ENCODE measurements at places on chromosomes 7 and 10.

DNA sequence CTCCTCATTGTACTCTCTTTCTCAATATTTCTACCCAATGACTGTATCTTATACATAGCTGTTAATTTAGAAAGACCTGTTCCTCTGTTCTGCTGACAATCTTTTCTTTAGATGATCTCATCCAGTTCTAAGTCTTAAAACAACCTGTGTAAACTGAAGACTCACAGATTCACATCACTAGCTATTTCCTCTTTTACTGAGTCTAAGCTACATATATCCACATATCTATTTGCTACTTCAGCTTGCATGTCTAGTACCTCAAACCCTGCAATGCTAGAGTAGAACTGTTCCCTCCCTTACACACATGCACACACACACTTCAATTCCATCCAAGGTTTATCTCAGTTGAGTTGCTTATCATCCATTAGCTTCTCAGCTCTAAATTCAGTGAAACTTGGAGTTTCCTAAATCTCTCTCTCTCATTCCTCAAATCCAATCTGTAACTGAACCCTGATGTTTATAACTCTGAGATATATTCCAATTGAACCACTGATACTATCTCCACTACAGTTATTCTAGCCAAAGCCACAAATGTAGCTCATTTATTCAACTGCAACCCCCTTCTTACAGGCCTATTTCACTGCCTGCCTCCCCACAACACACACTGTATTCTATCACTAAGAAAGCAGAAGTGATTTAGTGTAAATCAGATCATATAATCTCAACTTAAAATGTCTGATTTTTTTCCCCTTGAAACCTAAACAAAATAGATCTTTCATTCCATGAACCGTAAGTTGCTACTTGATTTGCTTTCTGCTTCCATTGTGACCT, 1036.8 kb upstream of the POT1 start:
- no peak for DNase-seq

GRCh38 chr7:63376873-63377272, 621.8 kb upstream of the ZNF722 start:
- no peak for DNase-seq

GRCh38 chr7:2938514-2939192, 94.5 kb upstream of the GNA12 start:
- DNase-seq: no peak

DNA sequence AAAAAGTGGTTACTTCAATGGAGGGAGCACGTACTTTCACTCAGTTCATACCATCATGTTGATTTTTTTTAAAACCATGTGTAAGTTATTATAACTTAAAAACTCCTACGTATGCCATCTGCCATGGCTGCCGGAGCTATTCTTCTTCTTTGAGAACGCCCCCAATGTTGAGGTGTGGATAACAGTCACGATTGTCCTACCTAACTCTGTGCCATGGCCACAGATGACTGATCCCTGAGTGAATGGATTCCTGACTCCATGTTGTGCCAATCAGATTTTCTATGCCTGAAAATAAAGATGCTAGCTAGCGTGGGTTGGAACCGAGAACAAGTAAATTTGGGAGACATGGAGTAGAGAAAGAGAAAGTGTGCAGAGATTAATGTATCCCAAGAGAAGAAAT, 5.3 kb downstream of the MCMBP start:
- DNase-seq: no peak

GRCh38 chr7:28955356-28955717, 2.8 kb downstream of the TRIL start:
- no peak for DNase-seq

DNA sequence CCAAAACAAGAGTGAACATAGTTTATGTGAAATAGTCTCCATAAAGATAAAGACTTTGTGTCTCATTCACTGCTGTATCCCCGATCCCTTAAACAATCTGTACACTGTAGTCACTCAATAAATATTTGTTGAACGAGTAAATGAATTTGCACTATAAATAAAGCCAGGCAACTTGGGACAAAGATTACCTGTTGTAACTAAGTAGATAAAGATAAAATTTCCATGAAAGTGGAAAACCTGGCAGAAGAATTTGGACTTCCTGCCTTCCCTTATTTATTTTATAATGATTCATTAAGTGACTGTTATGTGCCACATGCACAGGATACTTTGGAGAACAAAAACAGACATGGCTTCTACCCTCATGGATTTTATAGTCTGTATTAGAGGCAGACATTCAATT, 277.7 kb upstream of the KAT6B start:
- no peak for DNase-seq

DNA sequence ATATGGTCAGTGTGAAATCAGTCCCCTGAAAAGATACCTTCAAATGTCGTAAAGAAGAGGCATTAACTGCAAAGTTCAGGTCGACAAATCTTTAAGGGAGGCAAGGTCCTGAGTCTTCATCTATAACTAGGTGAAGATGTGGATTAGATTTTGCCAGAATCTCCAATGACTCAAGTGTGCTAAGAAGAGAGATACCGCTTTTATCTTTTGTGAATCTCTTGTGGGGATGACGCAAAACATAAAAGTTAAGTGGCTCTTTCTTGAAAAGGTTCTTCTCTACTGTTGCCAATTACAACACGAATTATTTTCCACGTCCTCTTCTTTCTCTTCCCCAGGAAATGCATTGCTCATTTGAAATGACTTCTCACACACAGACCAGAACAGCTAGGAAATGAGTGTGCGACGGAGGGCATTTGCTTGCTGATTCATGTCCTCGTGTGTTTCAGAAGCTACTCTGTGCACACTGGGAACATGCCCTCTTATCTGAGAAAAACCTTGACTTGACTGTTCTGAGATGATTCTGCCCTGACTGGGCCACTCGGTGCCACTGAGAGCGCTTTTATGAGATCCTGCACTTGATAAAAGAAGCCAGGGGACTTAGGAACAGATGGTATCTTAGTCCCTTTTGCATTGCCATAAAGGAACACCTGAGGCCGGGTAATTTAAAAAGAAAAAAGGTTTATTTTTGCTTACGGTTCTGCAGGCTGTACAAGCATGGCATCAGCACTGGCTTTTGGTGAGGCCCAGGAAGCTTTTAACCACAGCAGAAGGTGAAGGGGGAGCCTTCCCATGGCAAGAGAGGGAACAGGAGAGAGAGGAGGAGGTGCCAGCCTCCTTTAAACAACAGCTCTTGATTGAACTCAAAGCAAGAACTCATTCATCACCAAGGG, 169.5 kb upstream of the PFKP start:
- no peak for DNase-seq

DNA sequence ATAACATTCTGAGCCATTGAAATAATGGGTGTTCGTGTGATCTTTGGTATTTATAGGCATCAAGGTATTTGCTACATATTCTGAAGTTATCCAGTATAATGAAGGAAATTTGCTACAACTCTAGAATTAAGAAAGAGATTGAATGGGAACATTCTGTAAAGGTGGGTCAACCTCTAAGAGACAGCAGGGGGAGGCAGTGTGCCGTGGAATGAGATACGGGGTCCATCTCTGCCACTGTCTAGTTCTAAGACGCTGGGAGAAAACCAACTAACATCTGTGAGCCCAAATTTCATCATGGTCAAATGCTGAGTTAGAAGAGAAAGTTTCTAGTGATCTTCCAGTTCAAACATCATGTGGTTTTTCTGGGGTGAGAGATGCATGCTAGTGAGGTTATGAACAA, 368.9 kb downstream of the SORCS1 start:
- DNase-seq: no peak

DNA sequence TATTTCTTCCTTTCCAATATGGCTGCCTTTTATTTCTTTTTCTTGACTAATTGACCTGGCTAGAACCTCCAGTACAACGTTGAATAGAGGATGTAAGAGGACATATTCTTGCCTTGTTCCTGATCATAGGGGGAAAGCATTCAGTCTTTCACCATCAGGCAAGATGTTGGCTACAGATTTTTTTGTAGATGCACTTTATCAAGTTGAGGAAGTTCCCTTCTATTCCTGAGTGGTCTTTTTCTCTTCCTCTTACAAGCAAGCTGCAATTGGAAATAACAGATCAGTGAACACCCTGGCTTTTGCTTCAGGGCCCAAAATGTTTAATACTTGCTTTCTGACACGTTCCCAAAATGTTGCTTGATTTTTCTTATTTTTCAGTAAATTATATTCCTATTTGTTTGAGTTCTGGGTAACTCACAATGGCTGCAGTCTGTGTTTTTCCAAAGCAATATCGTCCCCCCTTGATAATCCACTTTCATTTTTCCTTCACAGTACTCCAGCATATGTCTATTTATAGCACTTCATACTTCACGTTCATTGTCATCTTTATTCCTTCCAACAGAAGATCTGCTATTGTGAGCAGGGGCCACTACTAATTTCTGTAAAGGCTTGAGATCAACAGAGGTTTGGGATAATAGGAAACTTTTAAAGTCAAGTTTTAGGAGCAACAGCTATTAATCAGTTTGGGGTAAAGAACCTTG, 11.7 kb downstream of the CPEB3 start:
- DNase-seq: no peak

GRCh38 chr10:84204122-84204521, 9.8 kb downstream of the CDHR1 start:
- no peak for DNase-seq

- DNase-seq: no peak
These were observed 205.8 kb upstream of the TEX47 start for GRCh38 chr7:89001306-89001705.

- no peak for DNase-seq
These were observed 27.3 kb downstream of the BAMBI start for GRCh38 chr10:28704464-28705161.

DNA sequence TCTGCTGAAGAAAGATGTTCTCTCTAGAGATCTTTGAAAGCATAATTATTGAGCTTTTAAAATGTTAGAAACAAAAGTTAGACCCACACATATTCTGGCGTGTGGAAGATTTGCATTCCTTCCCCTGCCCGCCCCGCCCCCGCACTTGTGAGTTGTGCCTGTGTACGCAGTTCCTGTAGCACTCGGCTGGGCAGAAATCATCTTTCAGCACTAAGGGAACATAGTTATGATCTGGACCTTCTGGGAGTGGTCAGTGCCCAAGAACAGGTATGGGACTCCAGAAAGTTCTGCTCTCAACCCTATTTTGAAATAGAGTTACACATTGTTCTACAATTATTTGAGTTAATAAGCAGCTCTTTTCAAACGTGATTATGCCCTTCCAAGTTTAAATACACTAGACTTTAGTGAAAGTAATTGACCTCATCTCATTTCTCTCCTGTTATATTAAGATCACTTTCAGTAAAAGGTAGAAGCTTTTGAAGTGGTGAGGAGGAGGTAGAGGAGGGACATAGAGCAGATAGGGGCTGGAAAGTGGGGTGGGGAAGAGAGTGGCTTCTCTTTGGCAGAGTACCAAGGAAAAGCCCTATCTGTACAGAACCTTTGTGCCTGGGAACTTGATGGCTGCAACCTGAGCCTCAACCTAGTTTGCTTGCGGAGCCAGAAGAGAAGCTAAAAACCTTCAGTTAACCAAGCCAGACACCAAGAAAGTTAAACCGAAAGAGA, 5.7 kb downstream of the BLVRA start:
- no peak for DNase-seq

GRCh38 chr7:144531181-144531580, 127.7 kb upstream of the NOBOX start:
- DNase-seq: no peak

DNA sequence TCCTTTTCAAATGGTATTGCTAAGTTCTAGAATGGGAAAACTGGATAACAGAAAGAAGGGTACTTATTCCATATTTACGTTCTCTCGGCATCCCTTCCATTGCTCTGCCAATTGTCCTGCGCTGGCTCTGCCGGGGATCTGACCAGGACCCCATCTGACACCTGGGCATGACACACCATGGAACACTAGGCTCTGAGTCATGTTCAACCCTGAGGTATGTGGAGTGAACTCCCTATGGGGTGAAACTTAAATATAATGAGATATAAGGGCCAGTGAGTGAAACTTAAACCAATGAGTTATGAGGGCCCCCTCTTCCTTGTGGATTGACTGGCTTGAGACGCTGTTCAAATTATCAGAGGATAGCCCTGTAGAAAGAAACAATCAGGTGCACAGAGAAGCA, 55.1 kb upstream of the ZEB1 start:
- DNase-seq: no peak

DNA sequence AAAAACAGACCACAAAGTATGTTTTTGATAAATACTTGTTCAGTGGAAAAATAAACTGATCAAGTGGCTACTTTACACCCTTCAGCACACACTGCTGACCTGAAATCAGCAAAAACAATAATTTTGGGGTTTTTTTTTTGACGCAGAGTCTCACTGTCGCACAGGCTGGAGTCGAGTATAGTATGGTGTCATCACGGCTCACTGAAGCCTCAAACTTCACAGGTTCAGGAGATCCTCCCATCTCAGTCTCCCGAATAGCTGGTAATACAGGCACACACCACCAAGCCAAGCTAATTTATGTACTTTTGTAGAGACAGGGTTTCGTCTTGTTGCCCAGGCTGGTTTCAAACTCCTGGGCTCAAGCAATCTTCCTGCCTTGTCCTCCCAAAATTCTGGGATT, 30.6 kb downstream of the TARP start:
- DNase-seq: no peak

- DNase-seq: no peak
These were observed 22.7 kb upstream of the FRMD4A start for GRCh38 chr10:14353291-14353913.

- DNase-seq: no peak
These were observed 501.0 kb upstream of the GALNT17 start for GRCh38 chr7:70630818-70631457.

DNA sequence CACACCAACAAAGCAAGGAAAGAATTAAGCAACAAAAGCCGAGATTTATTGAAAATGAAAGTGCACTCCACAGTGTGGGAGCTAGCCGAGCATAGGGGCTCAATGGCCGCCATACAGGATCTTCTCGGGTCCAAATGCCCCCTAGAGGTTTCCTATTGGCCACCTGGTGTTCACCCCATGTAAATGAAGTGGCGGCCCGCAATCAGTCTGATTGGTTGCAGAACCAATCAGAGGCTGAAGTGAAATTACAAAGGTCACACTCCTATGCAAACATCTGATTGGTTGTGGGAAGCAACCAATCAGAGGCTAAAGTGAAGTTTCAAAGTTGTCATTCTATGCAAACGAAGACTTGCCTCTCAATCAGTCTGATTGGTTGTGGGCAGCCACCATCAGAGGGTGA, 61.8 kb upstream of the SLC35B4 start:
- no peak for DNase-seq

DNA sequence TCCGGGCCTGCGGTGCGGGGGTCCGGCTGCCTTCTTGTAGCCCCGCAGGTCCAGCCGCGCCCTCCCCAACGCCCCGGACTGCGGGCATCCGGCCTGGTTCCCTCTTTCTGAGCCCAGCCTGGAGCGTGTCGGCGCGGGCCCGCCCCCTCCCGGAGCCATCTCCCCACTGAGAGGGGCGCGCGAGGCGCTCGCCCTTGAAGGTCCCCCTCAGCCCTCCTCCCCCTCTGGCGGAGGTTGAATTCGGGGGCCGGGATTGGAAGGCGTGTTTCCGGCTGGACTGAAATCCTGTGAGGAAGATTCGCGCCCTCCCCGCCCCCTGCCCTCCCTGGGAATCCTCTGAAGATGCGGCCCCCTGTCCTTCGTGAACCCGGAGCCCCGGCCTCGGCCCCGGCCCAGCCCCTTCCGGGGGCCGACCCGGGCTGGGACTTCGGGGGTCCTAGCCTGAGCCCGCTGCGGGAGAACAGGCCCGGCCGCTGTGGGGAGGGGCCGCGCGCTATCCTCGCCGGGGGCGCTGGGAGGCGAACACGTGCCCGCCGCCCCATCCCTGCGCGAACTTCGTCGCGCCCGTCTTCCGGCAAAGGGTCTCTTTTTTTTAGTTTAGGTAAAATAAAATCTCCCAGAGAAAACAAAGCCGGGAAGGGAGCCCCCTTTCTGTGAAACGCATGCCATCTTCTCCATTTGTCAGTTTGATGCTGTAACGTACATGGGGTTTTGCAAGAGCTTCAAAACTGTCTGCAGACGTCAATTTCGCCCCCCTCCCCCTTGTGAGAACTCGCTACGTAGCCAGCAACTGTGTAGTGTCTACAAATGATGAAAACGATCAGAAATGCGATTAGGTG, 636 bp downstream of the PDCD4 start:
- DNase-seq: peak; percentile 58
